Fibroblast of skin of back (primary cell): ENCODE measurements at places on chromosomes 11 and 22.

GRCh38 chr11:19836666-19837065, 124.0 kb downstream of the NAV2 start:
- no peak for DNase-seq

GRCh38 chr11:68270196-68271022, 1.4 kb downstream of the C11orf24 start:
- DNase-seq: no peak

GRCh38 chr22:21009638-21010425, 5.1 kb upstream of the P2RX6 start:
- DNase-seq: peak; percentile 56

GRCh38 chr11:110287537-110287936, 8.9 kb downstream of the RDX start:
- no peak for DNase-seq

DNA sequence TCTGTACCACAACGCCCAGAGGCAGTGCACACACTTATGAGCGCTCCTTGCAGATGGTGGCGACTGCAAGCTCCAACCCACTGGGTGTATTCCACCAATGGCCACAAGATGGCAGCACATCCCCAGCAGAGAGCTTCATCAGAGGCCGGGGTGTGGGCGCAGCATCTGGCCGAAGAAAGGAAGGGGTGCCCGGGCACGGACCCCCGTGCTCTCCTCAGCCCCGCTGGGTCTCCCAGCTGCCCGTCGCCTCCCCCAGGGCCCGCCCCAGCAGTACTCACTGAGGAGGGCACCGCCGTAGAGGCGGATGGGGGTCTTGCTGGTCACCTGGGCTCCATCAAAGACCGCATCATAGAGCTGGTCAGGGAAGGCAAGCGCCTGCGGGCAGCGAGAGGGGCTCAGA, 14.2 kb downstream of the TP53I11 start:
- DNase-seq: peak; percentile 72

- peak; percentile 51 for DNase-seq
Observed at GRCh38 chr11:111942829-111943228, 5.7 kb downstream of the DIXDC1 start.

DNA sequence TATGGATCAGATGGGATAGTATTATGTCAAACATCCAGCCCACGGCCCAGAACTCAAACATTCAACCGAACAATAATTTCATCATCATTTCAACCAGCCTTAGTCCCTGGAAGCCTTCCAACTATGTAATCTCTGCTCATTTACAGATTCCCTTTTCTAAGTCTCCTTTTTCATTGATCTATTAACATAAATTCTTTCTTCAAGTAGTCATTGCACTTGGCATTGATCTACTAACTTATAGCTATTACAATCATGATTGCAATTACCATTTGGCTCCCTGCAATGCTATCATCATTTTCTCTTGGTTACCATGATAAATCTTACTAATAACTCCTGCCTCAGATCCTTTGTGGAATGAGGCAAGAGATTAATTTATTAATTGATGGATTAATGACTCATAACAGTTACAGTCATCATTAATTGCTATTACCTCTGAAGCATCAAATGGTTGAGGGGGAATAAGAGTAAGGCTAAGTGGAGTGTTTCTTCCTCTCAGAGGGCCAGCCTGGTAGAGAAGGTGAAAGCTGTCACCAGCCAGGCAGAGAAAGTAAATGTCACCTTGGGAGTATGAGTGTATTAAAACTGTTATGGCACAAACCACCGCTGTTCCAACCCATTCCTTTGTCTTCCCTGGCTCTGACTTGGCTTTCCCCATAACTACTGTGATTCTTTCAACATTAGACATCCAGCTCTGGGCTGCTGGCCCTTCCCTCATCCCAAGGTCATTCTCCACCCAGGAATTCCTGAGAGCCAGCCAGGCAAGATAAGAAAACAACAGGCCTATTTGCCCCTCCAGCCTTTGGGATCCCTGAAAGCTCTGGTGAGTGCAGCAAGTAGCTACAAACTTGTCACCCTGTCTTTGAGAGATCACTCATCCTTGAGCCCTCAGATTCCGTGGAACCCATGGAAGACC, 174.7 kb downstream of the RRAS2 start:
- DNase-seq: no peak

GRCh38 chr22:27317971-27318428, 483.6 kb downstream of the MN1 start:
- DNase-seq: no peak

GRCh38 chr11:10650630-10651029, 42.9 kb downstream of the IRAG1 start:
- DNase-seq: no peak

DNA sequence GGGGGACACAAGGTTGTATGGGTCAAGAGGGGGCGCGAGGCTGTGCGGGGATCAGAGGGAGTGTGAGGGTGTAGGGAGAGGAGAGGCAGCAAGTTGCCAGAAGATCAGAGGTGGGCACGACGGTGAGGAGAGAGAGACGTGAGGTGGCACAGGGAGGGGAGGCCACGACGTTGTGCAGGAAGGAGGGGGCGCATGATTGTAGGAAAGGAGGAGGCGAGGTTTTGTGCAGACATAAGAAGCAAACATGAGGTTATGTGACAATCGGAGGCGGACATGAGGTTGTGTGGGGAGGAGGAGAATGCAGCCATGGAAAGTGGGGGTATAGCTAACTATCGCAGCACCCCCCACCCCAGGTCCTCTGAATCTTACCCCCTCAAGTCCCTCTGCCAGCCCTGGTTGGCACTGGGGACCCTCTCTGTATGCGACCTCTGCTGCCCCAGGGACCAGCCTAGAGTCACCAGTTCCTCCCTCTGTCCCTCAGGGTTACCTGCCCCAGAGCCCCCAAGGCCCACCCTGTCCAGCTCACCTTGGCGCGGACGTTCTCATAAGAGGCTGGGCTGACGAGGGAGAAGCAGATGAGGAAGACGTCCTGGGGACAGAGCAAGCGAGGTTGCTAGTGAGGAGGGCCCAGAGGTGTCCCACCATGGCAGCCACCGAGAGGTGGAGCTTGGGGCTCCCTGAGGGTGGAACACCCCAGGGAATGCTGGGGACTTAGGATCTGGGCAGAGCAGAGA, 12.5 kb downstream of the RAC2 start:
- DNase-seq: no peak

- peak; percentile 13 for DNase-seq
Observed at GRCh38 chr11:58498464-58498863, 9.4 kb downstream of the OR5B21 start.

DNA sequence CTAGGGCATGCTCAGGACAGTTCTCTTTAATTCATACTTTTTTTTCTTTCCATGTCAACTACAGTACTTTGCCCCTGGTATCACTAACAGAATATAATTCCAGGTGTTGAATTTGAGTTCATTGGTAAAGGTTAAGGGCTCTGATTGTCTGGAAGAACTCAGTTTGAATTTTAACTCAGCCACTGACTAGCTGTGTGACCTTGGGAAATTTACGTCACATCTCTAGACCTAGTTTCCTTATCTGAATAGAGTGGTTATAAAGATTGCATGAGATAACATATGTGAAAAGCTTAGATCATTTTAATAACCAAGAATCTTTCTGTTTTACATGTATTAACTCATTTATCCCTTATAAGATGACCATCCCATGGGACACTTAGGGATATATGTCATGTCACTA, 15.8 kb upstream of the ZC3H12C start:
- DNase-seq: no peak

- DNase-seq: peak; percentile 26
Observed at GRCh38 chr22:43094085-43094484, 4.9 kb upstream of the TTLL1 start.

- DNase-seq: no peak
Observed at GRCh38 chr11:19239039-19239438, 1.7 kb downstream of the E2F8 start.

GRCh38 chr11:76579056-76579751, 91.3 kb downstream of the LRRC32 start:
- DNase-seq: peak; percentile 62

DNA sequence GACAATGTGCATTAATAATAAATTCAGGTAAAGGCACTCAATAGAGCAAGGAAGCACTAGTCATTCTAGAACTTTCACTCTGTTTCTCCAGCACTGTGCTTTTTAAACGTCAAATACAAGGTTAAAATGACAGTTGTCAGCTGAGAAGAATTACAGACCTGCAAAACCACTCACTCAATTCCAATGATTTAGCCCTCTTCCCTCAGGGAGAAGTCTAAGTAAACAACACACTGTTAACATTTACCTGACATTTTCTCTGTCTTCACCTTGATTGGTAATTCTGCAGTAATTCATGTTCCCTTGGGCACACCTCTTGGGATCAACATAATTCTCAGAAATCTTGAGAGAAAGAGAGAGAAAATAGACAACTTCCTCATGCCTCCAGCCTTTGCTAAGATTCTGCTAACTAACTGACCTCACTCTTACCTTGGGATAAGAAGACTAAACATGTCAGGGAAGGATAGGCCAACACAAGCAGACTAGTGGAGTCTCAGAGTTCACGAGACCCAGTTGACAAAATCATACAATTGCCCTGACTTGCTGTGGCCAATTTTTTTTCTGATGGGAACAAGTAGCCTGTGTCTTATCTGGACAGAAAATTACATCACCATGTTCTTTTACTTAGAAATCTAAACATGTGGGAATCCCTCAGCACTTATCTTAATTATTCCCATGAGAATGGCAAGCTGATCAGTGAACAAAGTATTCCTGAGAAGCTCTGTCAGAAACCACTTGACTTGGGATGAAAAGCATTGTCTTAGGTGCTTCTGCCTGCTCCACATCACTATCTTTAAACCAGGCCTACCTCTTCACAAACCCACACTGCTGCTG, 516.8 kb upstream of the FAT3 start:
- no peak for DNase-seq

- no peak for DNase-seq
Observed at GRCh38 chr11:93741882-93742226, 382 bp downstream of the C11orf54 start.

DNA sequence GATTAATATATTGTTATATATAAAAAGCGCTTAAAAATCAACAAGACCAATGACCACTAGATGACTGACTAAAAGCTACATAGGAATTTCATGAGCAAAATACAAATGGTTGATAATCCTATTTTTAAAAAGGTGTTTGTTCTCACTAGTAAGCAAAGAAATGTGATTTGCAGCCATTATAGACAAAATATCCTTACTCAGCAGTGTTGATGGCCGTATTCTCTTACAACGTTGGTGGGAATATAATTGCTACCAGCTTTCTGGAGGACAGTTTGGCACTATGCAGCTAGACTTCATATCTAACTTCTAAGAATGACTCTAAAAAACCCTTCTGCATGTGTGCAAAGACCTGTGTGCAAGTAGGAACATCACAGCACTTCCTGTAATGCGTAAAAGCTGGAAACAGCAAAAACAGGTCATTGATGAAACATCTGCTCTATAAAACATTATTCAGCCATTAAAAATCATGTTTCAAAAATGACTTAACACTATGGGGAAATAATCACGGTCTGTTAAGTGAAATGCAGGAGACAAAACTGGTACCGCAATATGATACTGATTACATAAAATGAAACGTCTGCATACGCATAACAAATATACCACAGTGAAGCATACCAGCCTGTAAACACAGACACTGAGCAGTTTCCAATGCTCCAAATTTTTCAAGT, 70.1 kb upstream of the LINC01488 start:
- DNase-seq: no peak

DNA sequence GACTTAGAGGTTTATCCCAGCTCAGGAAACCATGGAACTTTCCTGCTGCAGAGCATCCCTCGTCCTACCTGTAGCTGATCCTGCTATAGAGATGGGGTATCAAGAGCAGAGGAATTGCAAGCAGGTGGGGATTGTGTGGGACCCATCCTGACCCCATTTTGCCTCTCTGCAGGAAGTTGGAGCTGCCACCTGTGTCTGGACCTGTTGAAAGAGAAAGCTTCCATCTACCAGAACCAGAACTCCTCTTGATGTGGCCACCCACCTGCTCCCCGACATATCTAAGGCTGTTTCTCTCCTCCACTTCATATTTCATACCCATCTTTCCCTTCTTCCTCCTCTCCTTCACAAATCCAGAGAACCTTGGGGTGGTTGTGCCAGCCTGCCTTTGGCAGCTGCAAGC, 3.0 kb upstream of the TIGD3 start:
- no peak for DNase-seq

GRCh38 chr22:49411236-49411635, 416.4 kb downstream of the BRD1 start:
- no peak for DNase-seq

- no peak for DNase-seq
Observed at GRCh38 chr11:112161012-112161411, 2.9 kb downstream of the IL18 start.

GRCh38 chr11:9827708-9828107, 163.8 kb downstream of the SWAP70 start:
- DNase-seq: no peak
